ENCODE measurements at places on chromosomes 1 and 21. TPM values are rescaled to one million over a fixed set of nuclear protein-coding genes. Genes with fewer than 3 reads are reported as not detected.
A peak's percentile ranks its signal among the peaks of the same experiment; 100 is the strongest.

DNA sequence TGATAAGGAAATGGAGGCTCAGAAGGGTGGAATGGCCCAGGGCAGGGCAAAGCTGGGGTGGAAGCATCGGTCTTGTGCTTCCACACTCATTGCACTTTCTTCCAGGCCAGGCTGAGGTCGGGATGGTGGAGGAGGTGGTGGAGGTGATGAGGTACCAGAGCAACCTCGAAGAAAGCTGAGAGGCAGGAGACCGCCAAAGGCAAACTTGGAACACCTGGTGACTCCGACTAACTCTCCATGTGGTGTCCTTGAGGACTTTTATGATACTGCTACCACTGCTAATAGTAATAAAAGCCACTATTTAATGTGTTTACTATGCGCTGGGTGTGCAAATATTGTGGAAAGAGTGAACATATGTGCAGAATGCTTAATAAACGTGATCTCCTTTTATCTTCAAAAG is 16.9 kb upstream of the BTG2 start:
- no peaks in the 10 kb centered on the region for H3K27me3 ChIP-seq
- H3K27ac ChIP-seq, result peak overlapping the region; percentile 90
- H3K4me1 ChIP-seq, result peaks cover 54% of the 10 kb centered on the region
- H3K36me3 ChIP-seq, result no peaks in the 10 kb centered on the region
- DNase-seq, result no peak

GRCh38 chr1:231099996-231100767 is 60.1 kb upstream of the FAM89A start:
- no peaks in the 10 kb centered on the region for H3K4me1 ChIP-seq
- H3K4me3 ChIP-seq, result no peak overlapping the region
- H3K36me3 ChIP-seq, result no peaks in the 10 kb centered on the region

GRCh38 chr1:238152119-238152518 is 261.4 kb upstream of the ZP4 start:
- H3K4me1 ChIP-seq, result no peaks in the 10 kb centered on the region
- no peaks in the 10 kb centered on the region for H3K27me3 ChIP-seq
- DNase-seq, result no peak
- H3K27ac ChIP-seq, result no peak overlapping the region
- no peaks in the 10 kb centered on the region for H3K36me3 ChIP-seq

DNA sequence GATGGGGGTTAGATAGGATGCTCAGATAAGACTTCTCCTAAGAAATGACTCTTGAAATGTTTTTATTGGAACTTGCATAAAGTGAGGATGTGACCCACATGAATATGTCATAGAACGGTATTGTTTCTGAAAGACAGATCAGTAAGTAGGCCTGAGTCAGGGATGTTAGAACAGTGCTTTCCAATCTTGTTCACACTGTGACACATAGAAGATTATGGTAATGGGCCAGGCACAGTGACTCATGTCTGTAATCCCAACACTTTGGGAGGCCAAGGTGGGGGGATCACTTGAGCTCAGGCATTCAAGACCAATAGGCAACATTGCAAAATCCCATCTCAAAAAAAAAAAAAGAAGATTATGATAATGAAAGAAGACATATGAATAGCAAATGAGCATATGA is 32.9 kb downstream of the FMO4 start:
- no peak overlapping the region for H3K27ac ChIP-seq
- H3K4me3 ChIP-seq, result no peak overlapping the region
- no peaks in the 10 kb centered on the region for H3K36me3 ChIP-seq
- no peaks in the 10 kb centered on the region for H3K27me3 ChIP-seq
- H3K4me1 ChIP-seq, result peaks cover 8% of the 10 kb centered on the region
- no peak for DNase-seq

GRCh38 chr1:43058056-43058455 is 99.4 kb upstream of the SLC2A1 start:
- H3K27me3 ChIP-seq, result no peaks in the 10 kb centered on the region
- no peak overlapping the region for H3K4me3 ChIP-seq
- H3K4me1 ChIP-seq, result peaks cover 15% of the 10 kb centered on the region
- no peak overlapping the region for H3K27ac ChIP-seq
- no peak for DNase-seq

TNNT2 gene
- 6.4 TPM for total RNA-seq

PCBP3 gene
- 3.8 TPM for total RNA-seq

KCNA3 gene
- total RNA-seq, result 8.9 TPM
